ENCODE measurements at places on chromosomes 13 and 19.

DNA sequence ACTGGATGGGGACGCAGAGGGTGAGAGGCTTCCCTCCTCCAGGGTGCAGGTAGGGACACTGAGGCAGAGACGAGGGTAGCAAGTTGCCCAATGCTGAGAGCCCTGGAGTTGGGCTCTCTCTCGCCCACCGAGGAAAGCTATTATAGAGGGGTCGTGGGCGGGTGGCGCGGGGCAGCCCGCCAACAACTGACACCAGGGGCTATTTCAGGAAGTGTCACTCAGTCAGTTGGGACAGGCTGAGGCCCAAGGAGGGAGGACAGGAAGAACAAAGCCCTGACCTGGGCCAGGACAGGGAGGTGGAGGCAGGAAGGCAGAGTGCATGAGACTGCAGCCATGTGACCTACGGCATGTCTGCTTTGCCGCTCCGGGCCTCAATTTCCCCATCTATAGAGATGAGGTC is 29.9 kb downstream of the TINCR start:
- no peak for DNase-seq

GRCh38 chr19:778910-779653 is 18.2 kb upstream of the PTBP1 start:
- no peak for DNase-seq

- no peak for DNase-seq
Measured at GRCh38 chr13:27636589-27637288, 15.0 kb downstream of the POLR1D start.

- no peak for DNase-seq
Measured at GRCh38 chr19:13429563-13429962, 76.7 kb downstream of the CACNA1A start.

DNA sequence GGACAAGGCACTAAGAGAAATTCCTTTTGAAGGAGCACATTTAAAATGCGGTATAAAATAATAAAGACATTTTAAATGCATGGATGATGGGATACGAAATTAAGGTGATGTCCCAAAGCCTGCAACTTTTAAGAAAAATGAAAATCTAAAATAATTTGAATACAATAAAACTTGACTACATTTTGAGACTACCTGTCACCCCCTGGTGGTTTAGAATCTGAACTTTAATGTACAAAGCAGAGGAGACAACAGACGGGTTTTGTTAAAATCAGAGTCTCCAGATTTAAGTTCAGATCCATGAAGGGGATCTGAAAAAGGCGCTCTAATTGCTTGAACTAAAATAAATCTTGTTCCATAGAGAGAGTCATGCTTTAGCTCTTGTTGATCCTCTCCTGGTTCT is 1129.3 kb upstream of the PCDH20 start:
- DNase-seq: no peak

- no peak for DNase-seq
Measured at GRCh38 chr13:22201375-22201925, 530.6 kb downstream of the FGF9 start.

- DNase-seq: no peak
Measured at GRCh38 chr19:40089462-40089861, 1.3 kb downstream of the ZNF780A start.

DNA sequence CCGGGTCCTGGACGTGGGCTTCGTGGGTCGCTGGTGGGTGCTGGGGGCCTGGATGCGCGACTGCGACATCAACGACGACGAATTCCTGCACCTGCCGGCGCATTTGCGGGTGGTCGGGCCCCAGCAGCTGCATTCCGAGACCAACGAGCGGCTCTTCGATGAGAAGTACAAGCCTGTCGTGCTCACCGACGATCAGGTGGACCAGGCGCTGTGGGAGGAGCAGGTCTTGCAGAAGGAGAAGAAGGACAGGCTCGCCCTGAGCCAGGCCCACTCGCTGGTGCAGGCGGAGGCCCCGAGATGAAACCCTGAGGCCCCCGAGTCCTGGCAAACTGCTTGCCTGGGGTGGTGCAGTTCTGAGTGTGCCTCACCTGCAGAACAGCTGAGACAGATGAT is 787 bp downstream of the TIMM29 start:
- DNase-seq: no peak

GRCh38 chr19:52138983-52139251 is 821 bp downstream of the ZNF616 start:
- no peak for DNase-seq

- no peak for DNase-seq
Measured at GRCh38 chr13:19982447-19983043, 24.0 kb downstream of the ZMYM2 start.

- no peak for DNase-seq
Measured at GRCh38 chr13:109802936-109803335, 16.6 kb upstream of the IRS2 start.
